ENCODE measurements at places on chromosomes 7 and 10.

GRCh38 chr10:122264436-122264835, 6.7 kb upstream of the BTBD16 start:
- DNase-seq = no peak

- peak; percentile 96 for DNase-seq
Measured at GRCh38 chr7:116876664-116877442, 14.5 kb downstream of the CAPZA2 start.

DNA sequence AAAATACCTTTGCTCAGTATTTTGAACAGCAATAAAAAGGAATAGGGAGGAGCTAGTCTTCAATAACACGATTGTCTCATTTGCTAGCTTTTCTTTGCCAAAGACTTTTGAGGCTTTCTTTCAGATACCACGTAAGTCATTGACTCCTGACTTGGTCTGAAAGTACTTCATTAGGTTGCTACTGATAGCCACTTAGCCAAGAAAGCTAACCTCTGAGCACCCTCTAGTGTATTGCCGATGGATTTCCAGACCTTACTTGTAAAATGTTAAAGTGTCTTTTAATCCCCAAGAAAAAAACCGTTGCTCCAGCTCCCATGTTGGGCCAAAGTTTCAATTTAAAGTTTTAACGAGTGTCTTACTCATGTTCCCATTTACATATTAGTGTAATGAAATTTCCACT, 63.4 kb upstream of the STRIP2 start:
- peak; percentile 32 for DNase-seq

DNA sequence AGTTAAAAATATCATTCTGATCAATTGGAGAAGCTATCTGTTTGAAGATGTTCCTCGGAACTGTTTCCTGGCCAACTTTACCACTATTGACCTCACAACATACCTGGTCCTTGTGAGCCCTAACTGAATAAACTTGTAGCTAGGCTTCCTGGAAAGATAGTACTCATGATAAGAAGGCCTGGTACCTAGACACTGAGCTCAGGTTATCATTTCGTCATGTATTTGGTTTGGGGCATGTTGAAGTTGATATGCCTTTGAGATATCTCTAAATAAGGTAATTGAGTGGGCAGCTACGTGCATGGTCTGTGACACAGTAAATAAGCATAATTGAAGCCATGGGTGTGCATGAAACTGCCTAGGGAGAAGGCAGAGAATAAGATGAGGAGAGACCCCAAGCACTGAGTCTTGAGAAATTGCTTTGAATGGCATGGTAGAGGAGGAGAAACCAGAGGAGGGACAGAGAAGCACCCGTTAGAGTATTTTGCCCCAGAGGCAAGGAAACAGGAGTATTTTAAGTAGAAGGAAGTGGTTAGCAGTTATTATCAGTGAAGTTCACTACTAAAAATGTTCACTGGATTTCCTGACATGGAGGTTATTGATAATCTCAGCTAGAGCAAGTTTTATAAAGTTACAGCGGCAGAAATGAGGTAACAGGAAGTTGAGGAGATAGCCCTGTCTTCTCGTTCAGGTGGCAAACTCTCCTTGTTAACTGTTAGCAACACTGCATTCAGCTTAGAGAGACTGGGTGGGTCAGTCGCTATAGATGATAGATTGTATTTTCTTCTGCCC, 55.6 kb downstream of the CC2D2B start:
- peak; percentile 77 for DNase-seq

GRCh38 chr10:118730756-118731456, 23.9 kb downstream of the CACUL1 start:
- no peak for DNase-seq

GRCh38 chr7:2388637-2388954, 14.8 kb upstream of the CHST12 start:
- no peak for DNase-seq

DNA sequence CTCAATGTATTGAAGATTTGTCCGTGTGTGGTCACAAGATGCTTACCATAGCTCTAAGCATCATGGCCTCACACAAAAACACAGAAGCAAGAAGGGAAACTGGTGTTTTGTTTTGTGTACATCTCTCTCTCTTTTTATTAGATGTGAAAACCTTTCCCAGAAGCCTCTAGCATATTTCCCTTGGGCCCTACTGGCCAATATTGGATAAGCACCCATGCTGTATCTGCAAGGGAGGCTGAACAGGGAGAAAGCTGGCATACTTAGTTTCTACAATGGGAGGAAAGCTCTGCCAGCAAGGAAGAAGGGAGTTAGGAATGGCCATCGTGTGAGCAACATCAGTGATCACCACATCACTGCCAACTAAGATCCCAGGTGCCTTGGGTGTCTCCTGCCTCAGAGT, 9.6 kb upstream of the NAMPT start:
- DNase-seq = no peak

DNA sequence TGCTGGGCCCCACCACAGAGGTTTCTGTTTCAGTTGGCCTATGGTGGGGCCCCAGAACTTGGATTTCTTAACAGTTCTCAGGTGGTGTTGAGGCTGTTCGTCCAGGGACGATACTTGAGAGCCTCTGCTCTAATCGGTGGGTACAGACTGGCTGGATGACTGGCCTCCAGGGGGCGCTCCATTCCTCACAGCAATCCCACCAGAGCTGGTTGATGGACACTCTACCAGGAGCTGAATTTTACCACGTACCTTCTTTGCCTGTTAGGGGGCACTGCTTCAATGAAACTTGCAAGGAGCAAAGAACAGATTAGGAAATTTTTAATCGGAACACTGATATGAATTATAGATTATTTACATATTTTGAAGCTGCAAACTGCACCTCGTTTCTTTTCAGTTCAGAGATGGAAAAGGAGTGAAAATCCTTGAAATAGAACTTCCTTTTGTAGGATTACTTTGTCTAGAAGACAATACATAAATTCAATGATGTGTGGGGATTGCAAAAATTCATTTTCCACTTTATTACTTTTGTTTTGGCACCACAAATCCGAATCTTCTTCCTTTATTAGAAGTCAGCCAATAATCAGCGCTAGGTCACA, 44.8 kb downstream of the KBTBD2 start:
- peak; percentile 95 for DNase-seq

All from hematopoietic multipotent progenitor cell treated with erythropoietin and hydrocortisone succinate and interleukin-3 and kit ligand, for 4 days (in vitro differentiated cells).